Myometrial cell (primary cell): ENCODE measurements at places on chromosomes 2 and 18. TPM values are rescaled to one million over a fixed set of nuclear protein-coding genes. Genes with fewer than 3 reads are reported as not detected.

The FRZB gene
- total RNA-seq = under 0.01 and 0.58 TPM in 2 replicates

The IL36B gene
- not detected in 2 replicates for total RNA-seq

The GALNT14 gene
- 0.18 and 0.29 TPM in 2 replicates for total RNA-seq

The SOWAHC gene
- 6.1 and 7.1 TPM in 2 replicates for total RNA-seq

The MRPL44 gene
- 47.3 TPM in 2 replicates for total RNA-seq

The ACVR2A gene
- total RNA-seq = 2.7 and 3.5 TPM in 2 replicates

The ANKRD30B gene
- not detected in 2 replicates for total RNA-seq

The DSEL gene
- 15.9 and 16.7 TPM in 2 replicates for total RNA-seq
